ENCODE measurements at places on chromosomes 2 and 18.

- no peak for DNase-seq
These were observed 218.2 kb downstream of the AGPS start for GRCh38 chr2:177610813-177611212.

DNA sequence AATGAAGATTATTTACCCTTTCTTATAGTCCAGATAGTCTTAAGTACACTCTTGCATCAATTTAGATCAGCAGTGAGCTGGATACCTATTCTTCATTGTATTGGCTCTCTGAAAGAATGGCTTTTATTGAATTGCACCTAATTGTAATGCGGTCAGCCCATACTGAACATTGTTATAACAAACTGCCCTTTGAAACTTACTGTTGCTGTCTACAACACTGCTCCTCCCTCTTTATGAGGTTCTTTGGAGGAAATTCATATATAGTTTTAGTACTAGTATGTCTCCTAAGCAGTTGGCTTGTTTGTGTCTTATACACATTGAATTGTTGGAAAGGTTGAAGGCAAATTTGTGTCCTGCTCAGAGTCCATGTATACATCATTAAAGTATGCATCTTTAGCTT is 66.5 kb upstream of the UGP2 start:
- no peak for DNase-seq

DNA sequence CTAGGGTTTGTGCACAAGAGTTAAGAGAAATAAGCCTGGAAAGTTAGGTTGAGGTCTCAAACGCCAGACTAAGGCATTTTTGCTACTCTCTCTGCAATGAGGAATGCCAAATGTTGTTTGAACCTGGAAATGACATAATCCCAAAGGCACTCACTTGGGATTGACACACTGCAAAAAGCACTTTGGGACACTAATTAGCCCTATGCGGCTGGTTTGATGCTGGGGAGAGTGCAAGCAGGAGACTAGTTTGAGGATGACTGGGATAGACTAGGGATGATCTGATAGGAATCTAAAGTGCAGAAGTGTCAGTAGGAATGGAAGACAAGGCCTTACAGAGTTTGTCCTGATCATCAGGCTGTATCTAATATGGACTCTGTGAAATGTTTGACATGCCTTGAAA is 469.0 kb downstream of the SLC4A3 start:
- DNase-seq: no peak

- DNase-seq: no peak
These were observed 221.9 kb downstream of the NDUFA10 start for GRCh38 chr2:239803102-239803765.

DNA sequence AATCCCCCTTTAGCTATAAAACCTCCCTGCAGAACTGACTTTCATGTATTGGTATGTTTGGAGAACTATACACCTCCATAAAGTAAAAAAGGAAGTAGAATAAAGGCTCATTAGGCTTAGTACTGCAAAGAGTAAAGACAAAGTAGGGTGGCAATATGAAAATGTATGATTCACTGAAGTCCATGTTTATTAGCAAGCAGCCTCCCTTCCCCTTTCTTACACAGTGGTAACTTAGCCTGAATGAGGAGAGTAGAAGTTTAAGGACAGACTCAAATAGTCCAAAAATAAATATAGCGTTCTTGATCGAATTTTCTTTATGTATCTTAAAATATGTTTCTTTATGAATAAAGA is 1.5 kb downstream of the ZNF804A start:
- no peak for DNase-seq

DNA sequence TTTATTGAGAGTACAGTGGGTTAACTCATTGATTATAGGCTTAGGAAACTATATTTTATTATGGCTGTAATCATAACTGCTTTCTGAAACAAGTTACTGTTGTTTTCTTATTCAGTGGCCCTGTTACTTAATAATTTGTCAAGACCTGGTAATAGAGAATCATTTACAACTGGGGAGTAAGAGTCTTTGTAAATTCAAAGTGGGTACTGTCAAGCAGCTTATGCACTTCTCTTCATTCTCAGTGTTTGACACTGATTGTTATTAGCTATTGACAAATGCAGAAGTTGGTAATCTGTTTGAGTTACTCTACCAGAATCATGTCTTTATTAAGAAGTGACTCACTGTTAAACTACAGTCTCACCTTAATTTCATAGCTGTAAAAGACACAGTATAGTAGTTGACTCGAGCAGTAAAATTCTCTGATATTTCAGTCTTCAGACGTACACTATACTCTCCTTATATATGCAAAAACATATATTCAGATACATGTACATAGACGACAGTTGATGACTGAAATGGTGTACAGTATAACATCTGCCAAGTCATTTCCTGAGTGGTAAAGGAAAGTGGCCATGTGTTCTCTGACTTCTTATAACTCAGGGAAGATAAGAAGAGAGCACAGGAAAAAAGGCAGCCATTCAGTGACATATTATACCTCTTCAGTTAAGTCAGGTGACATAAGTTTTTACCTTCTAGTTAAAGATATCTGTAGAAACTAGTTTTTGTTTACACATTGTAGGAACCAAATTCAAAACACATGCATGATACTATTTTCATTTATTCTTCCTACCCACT is 36.0 kb upstream of the TTC27 start:
- DNase-seq: no peak

- no peak for DNase-seq
These were observed 32.5 kb downstream of the CDC42EP3 start for GRCh38 chr2:37638973-37639372.

GRCh38 chr2:77443076-77443475 is 79.1 kb downstream of the LRRTM4 start:
- no peak for DNase-seq

- DNase-seq: no peak
These were observed 24.2 kb upstream of the UGT1A8 start for GRCh38 chr2:233593201-233593600.

DNA sequence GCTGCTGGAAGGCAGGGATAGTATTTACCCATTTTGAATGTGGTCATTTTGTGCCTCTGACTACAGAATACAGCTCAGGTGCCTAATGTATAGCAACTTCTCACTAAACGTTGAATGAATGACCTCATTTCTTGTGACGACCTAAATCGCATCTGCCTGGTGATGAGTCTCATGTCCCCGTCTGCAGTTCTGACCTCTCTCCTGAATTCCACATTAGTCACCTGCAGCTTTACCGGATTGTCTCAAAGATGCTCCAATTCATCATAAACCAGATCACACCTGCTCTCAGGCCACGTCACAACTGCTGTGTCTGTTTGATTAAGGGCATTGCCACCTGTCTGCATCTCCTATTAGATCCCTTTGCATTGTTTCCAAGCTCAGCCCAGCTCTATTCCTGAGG is 133.6 kb upstream of the MYT1L start:
- no peak for DNase-seq

DNA sequence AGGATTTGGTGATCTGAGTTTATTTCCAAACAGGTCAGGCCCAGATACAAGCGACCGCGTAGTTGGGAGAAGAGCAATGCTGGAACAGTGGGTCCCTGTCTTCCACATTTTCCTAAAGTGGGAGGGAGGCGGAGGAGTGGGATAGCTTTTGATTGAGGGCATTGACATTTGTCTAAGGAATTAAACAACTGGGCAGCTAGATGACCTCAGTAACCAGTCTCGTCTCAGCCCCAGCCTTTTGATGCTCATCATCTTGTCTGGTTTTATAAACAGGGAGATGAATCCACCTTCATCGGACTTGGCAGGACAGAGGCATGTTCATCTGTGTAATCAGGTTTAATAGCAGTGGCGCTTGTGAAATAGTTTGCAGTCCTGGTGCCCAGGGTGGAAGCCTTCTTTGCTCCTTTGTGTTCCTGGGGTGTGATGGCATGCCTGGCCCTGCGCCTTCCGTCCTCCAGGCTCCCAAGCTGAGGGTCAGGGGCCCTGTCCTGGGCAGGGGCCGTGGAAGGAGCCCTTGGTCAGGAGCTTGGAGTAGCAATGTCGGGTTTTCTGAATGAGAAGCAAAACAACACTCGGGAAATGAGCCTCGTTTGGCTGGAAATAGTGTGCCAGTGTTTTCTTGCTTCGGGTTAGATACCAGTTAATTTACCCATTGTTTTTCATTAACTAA is 193.8 kb downstream of the FAM210A start:
- DNase-seq: no peak

GRCh38 chr2:147086715-147087114 is 758.1 kb upstream of the ACVR2A start:
- no peak for DNase-seq
